ENCODE measurements at places on chromosomes 2 and 18. TPM values are rescaled to one million over a fixed set of nuclear protein-coding genes. Genes with fewer than 3 reads are reported as not detected.

- DNase-seq: no peak
Observed at GRCh38 chr2:241741016-241741415, 6.6 kb downstream of the D2HGDH start.

GRCh38 chr2:151161821-151162551, 99.7 kb downstream of the RBM43 start:
- DNase-seq: no peak

- no peak for DNase-seq
Observed at GRCh38 chr2:8314063-8314462, 367.8 kb upstream of the ID2 start.

DNA sequence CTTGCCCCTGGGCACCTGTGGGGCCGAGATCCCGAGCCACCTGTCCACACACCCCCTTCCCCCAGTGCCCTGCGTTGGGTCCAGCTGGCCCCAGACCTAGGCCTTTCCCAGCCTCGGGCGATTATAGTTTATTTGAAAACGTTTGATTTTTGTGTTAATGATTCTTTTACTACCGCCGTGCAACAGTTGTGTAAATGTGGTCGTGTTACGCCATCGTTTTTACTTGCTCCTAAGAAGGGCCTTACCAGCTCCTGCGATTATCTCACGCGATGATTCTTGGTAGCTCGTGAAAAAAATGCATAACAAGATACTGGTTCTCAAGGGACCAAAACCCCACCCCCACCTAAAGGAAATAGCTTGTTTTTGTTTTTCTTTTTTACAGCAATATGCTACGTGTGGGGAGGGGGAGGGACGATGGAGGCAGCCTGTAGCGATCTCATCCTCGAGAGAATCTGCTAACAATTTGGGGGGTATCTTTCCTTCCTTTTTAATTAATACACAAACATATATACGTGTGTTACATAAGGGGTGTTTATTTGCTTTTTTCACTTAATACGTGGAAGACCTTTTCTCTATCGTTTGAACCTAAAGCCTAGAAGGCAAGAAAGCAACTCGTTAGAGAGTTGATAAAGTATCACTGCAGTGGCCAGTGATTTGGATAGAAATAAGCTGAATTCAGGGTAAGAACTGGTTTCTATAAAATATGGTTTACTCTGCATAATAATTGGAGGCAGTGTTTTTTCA, 1.0 kb downstream of the ZDBF2 start:
- DNase-seq: no peak

DNA sequence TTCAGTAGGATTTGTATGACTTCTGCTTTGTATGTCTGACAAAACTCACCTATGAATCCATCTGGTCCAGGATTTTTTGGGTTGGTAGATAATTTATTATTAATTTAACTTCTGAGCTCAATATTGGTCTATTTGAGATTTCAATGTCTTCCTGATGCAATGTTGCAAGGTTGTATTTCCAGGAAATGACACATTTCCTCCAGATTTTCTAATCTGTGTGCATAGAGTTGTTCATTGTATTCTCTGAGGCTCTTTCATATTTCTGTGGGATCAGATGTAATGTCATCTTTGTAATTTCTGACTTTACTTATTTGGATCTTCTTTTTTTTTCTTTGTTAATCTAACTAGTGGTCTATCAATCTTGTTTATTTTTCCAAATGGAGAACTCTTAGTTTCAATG, 584.7 kb upstream of the SETBP1 start:
- DNase-seq: no peak

GRCh38 chr18:48739266-48740067, 200.6 kb downstream of the CTIF start:
- DNase-seq: no peak

DNA sequence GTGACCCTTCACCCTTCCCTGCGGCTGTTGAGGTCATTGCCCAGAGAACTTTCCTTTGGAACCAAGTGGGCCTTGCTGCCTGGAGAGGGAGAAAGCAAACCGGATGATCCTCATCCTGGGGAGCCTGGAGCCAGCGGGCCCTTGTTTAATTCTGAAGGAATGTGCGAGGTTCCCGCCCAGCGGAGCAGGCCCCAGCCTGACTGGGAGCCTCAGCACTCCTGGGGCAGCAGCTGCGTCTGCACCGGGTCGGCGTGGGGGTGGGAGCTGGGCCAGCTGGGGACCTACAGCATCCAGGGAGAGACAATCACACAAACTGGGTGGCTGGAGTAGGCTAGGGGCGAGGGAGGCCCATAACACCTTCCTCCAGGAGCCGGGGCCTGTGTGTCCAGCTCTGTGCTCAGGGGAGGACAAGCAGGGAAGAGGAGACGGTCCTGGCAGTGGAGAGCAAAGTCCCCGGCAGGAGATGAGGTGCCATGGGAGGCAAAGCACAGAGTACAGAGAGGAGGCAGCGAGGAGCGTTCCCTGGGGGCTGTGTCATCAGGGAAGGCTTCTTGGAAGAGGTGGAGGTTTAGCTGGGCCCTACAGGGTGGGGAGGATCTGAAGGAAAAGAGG, 61.9 kb upstream of the HAAO start:
- DNase-seq: peak; percentile 72

GRCh38 chr2:6692819-6693218, 172.9 kb downstream of the CMPK2 start:
- no peak for DNase-seq

DNA sequence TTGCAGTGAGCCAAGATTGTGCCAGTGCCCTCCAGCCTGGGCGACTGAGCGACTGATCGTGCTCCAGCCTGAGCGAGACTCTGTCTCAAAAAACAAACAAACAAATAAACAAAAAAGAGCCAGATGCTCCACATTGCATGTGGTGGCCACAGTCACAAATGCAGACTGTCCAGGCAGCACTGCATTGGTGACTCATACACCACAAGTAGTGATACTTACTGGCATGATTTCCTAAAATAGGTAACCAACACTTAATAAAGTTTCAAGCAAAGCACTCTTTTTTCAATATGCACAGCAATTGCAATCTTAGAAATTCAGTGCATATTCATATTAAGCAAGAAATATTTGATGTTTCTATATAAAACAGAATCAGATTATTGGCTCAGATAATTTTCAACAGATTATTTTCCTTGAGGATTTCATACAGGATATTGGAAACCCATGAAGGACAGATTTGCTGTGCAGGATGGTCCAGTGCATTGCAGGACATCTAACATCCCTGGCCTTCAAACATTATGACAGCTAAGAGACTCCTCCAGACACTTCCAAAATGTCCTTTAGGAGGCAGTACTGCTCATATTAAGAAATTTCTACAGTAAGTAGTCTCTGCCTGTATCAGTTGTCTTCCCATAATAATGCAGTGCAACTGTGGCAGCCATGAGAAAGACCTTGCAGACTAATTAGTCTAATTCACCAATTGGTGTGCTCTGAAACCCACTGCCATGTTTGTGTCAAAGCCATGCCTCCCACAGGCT, 10.5 kb upstream of the SLC1A4 start:
- DNase-seq: no peak

DNA sequence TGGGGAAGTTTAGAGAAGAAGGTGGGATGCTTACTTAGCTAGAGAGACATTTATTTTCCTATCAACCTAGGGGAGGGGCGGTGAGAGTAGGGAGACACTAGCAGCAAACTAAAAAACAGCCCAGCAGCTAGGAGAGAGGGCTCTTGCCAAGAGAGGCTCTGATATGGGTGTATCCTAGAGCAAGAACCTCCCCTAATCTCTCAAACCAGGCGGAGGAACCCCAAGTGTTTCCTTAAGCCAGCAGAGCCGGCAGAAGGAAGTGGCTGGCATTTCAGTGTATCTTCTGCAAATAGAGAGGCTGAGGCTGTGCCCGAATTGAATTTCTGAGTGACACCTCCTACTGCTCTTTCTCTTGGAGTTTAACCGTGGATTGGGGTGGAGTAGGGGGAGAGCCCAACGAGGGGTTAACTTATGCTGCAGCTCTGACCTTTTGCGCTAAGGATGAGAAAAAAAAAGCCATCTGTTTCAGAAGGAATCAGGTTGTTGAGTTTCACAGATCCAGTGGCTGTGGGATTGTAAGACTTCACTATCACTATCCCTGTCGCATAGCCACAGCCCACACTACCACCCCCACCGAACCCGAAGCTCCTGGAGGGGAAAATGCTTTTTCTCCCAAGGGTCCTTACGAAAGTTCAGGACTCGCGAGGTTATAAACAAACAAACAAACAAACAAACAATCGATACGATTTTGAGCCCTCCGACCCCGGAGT, 1.4 kb downstream of the ST8SIA5 start:
- DNase-seq: peak; percentile 18

DNA sequence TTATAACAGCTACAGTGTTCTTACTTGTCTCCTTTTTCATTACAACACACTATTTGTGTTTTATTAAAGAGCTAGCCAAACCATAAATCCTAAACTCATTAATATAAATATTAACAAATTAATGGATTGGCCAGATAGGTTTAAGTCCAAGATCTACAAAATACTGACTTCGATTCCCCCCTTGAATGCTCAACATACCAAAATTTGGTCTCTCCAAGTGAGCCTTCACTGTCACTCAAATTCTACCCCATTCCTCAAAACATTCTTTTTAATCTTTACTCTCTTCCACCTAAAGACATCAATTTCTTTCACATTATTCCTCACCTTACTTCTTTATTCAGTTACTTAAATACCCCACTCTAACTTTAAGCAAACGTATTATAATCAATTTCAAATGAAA, 281.5 kb downstream of the ICOS start:
- DNase-seq: no peak

GRCh38 chr2:37635504-37636380, 35.7 kb downstream of the CDC42EP3 start:
- DNase-seq: no peak

The ACTR3 gene
- total RNA-seq: 70.5 TPM

The PTPRN gene
- not detected for total RNA-seq

Data from right atrium auricular region (tissue), 2 donors.